NCI-H1092 treated with DMSO at 0.1 percent for 48 hours (cell line): ENCODE measurements at places on chromosomes 1 and 21.

GRCh38 chr1:200290010-200290685, 119.7 kb downstream of the ZNF281 start:
- no peak for DNase-seq

GRCh38 chr1:197093226-197093885, 26.3 kb upstream of the F13B start:
- DNase-seq, result no peak

DNA sequence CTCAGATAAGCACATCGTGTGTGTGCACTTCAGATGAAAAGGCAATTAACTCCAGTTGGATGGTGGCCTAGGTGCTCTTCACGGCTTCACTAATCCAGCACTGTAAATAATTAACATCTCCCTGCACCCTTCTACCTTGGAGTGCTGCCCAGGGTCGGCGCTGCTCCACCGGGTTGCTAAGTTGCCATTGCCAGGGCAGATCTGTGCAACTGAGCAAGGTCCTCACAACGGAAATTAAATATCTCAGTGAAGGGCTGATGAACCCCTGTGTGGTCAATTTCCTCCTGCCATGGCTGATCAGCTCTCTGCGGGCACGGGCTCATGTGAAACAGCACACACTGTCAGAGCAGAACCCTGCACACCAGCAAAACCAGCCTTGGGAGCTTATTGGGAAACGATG, 63.2 kb downstream of the SYDE2 start:
- DNase-seq, result peak; percentile 99

GRCh38 chr1:25712299-25712970, 87.6 kb upstream of the SELENON start:
- DNase-seq, result no peak

DNA sequence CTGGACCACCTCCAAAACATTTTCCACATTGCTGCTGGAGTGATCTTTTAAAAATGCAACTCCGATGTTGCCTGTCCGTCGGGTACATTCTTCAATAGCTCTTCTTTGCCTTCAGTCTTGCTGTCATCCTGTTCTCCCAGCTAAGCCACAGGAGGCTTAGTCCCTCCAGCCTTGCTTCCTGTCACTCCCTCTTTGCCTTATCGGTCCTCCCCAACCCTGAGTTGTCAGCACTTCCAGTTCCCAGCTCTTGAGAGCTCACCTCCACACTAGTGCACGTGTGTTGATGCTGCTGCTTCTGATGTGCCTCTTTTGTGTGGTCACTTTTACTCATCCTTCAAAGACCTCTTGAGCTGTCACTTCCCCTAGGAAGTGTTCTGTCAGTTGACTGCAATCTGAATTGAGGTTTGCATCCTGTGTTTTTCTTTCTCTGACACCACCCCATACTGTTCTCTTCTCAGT, 15.3 kb downstream of the UCK2 start:
- DNase-seq, result no peak

DNA sequence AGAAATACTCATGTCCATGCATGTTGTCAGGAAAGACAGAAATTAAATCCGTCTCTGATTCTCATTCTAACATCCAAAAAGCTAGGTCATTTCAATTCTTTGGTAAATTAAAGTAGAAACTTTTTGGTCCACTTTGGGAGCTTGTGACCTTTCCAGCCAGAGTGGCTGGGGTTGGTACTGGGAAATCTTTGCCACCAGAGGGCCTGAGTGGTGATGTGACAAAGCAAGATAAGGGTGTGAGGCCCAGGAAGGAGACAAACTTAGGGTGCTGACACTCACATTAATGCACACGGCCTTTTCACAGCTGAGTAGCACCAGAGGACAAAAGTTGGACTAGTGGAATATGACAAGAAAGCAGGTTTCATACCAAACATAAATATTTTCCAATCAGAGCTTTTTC, 144.3 kb downstream of the DNM3 start:
- no peak for DNase-seq

- no peak for DNase-seq
Measured at GRCh38 chr1:65207317-65207716, 59.3 kb downstream of the AK4 start.
